Sigmoid colon (tissue), 7 donors: ENCODE measurements at places on chromosomes 7 and 10. TPM values are rescaled to one million over a fixed set of nuclear protein-coding genes. Genes with fewer than 3 reads are reported as not detected.

AGR3 gene
- polyA plus RNA-seq = 178 TPM

LDB3 gene
- 1.9 TPM for polyA plus RNA-seq

SFRP4 gene
- polyA plus RNA-seq = 0.60 TPM

CTAGE4 gene
- 0.90 TPM for polyA plus RNA-seq

PNLIPRP3 gene
- not detected for polyA plus RNA-seq

ARPC1A gene
- polyA plus RNA-seq = 181 TPM

PRLHR gene
- not detected for polyA plus RNA-seq

MRLN gene
- not detected for polyA plus RNA-seq

C1QL3 gene
- polyA plus RNA-seq = 0.04 TPM

PITX3 gene
- not detected for polyA plus RNA-seq

RARRES2 gene
- polyA plus RNA-seq = 28.9 TPM

PDZD8 gene
- polyA plus RNA-seq = 3.5 TPM

SLC39A12 gene
- not detected for polyA plus RNA-seq

NPTX2 gene
- polyA plus RNA-seq = 0.23 TPM

LIPK gene
- polyA plus RNA-seq = not detected

PRSS2 gene
- 1.4 TPM for polyA plus RNA-seq

SPDYE5 gene
- polyA plus RNA-seq = not detected

GJC3 gene
- not detected for polyA plus RNA-seq

PSD gene
- 23.3 TPM for polyA plus RNA-seq

PIK3CG gene
- 1.8 TPM for polyA plus RNA-seq

CPVL gene
- 5.4 TPM for polyA plus RNA-seq

GPR26 gene
- polyA plus RNA-seq = not detected

CHST15 gene
- polyA plus RNA-seq = 2.4 TPM

AGMO gene
- polyA plus RNA-seq = not detected

ERV3-1 gene
- 4.9 TPM for polyA plus RNA-seq

PLEKHS1 gene
- 1.4 TPM for polyA plus RNA-seq

LFNG gene
- polyA plus RNA-seq = 14.4 TPM

TET1 gene
- polyA plus RNA-seq = not detected

OR2A12 gene
- polyA plus RNA-seq = not detected

CYP26A1 gene
- polyA plus RNA-seq = not detected
